ENCODE measurements at places on chromosomes 5 and 9.

DNA sequence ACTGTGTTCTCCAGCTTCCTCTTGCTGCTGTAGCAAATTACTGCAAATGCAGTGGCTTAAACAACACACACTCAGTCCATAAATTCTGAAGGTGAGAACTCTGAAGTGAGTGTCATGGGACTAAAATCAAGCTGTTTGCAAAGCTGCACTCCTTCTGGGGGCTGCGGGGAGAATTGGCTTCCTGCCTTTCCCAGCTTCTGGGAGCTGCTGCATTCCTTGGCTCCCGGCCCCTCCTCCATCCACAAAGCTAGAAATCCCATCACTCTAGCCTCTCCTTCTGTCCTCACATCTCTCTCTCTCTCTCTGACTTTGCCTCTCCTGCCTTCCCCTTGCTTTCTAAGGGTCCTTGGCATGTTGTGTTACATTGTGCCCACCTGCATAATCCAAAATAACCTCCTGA is 14.2 kb upstream of the MED10 start:
- no peak for DNase-seq

- no peak for DNase-seq
Measured at GRCh38 chr5:9382522-9382921, 163.4 kb downstream of the SEMA5A start.

GRCh38 chr5:90017239-90017638 is 392.3 kb downstream of the CETN3 start:
- no peak for DNase-seq

GRCh38 chr9:37424686-37425297 is 2.3 kb downstream of the GRHPR start:
- DNase-seq: no peak

GRCh38 chr9:121299467-121300282 is 31.7 kb downstream of the GSN start:
- DNase-seq: no peak

GRCh38 chr5:153546566-153546965 is 56.1 kb downstream of the GRIA1 start:
- no peak for DNase-seq

GRCh38 chr5:107601076-107601475 is 69.7 kb downstream of the EFNA5 start:
- peak; percentile 20 for DNase-seq

Data from OCI-M1 (cell line).